MCF 10A (cell line): ENCODE measurements at places on chromosomes 4 and X.
A peak's percentile ranks its signal among the peaks of the same experiment; 100 is the strongest.

GRCh38 chrX:71859637-71860036 lies 51.0 kb upstream of the NHSL2 start:
- peak; percentile 61 for DNase-seq

DNA sequence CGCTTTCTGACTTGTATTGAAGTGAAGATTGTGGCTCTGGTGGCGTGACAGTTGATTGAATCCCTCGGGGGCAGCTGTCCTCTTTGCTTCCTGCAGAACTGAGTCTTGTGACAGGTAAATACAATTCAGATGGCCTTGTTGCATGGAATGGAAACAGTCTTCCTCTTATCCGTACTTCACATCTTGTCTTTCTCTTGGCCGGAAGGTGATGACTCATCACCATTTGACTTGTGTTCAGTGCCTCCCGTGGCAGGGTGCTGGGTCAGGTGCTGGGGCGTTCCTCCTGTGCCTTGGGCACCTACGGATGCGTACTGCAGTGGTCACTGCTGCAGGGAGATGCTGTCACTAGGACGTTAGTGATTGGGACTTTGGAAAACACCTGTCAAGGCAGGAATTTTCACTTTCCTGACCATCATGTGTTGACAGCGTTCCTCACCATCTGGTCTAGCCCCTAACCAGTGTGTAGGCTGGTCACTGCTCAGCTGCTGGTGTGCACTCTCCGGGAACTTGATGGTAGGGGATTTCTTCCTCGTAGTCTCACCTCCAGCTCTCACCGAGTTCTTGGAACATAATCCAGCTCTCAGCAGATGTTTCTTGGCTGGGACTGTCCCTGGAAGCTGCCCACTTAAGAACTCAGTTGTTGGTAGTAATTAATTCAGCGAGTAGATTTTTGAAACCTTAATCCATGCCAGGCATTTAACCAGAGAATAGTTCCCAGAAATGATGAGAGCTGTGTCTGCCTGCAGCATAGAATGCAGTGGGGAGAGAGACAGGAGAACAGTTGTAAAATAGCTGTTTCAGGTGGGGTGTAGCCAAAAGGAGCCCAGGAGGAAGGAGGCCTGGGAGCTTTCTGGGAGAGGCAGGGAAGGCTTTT lies 7.2 kb downstream of the TBC1D14 start:
- peak; percentile 73 for DNase-seq

- no peak for DNase-seq
Measured at GRCh38 chrX:27883468-27884092, 75.8 kb downstream of the MAGEB10 start.

GRCh38 chrX:133908223-133908955 lies 77.0 kb downstream of the GPC3 start:
- no peak for DNase-seq
